SW 1271 (cell line): ENCODE measurements at places on chromosomes 6 and 20.

DNA sequence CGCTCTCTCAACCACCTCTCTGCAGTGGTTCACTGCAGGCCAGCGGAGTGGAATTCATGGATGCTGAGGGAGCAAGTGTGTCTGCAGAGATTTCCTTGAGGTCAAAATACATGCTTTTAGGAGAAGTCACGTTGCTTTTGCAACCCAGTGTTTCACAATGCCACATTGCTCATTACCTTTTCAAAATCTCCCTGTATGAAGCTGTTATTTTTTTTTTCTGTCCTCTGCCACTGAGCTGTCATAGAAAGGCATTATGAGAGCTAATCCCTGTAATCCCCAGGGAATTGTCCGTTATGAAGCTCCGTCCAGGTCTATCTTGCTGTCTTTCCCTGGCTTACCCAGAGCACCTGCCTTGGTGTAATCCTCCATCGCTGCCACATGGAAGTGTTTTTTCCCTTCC, 60.5 kb upstream of the SLC22A23 start:
- no peak for DNase-seq

- no peak for DNase-seq
Observed at GRCh38 chr6:128343706-128344105, 176.7 kb downstream of the PTPRK start.

- no peak for DNase-seq
Observed at GRCh38 chr6:156974830-156975261, 197.7 kb downstream of the ARID1B start.

- no peak for DNase-seq
Observed at GRCh38 chr20:62269871-62270270, 31.6 kb downstream of the OSBPL2 start.

DNA sequence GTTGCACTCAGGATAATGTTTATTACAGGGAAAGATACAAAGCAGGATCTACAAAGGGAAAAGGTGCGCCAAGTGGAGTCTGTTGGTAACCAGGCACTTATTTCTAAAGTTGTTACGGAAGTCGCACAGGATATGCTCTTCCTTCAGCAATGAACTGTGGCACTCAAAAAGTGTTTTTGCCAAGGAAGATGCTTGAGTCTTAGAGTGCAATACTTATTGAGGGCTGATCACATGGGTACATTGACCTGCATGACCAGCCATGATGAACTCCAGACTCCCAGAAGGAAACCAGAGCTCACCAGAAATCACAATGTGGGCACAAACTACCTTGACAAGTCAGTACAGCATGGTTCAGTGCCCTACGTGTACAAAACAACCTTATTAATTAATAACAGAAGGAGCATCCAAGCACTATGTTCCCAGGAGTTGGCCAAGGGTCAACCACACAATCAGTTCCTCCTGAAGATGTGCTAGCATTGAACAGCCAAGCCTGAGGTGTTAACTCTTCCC, 270.7 kb upstream of the TFAP2D start:
- no peak for DNase-seq

DNA sequence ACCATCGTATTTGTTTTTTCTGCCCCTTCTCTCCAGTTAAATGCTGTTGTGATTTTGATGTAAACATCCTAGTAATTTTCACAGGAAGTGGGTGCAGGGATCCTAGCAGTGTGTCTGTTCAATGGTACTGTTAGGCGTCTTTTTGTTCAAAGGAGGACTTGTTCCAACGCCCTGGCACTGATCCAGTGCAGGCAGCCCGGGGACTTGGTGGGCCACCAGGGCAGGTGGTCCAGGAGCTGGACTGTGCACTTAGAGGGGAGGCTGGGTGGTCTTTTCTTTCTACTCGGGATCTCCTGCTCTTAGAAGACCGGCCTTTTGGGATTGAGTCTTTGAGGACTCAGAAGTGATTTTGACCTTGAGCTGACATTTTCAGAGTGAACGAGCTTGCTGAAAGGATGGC, 41.1 kb upstream of the NKX2-2 start:
- no peak for DNase-seq

GRCh38 chr6:40962241-40962640, 76.8 kb downstream of the UNC5CL start:
- DNase-seq, result peak; percentile 88

GRCh38 chr6:149600508-149600907, 34.3 kb downstream of the GINM1 start:
- DNase-seq, result no peak

- peak; percentile 18 for DNase-seq
Observed at GRCh38 chr6:112990971-112991370, 643.8 kb downstream of the RFPL4B start.

DNA sequence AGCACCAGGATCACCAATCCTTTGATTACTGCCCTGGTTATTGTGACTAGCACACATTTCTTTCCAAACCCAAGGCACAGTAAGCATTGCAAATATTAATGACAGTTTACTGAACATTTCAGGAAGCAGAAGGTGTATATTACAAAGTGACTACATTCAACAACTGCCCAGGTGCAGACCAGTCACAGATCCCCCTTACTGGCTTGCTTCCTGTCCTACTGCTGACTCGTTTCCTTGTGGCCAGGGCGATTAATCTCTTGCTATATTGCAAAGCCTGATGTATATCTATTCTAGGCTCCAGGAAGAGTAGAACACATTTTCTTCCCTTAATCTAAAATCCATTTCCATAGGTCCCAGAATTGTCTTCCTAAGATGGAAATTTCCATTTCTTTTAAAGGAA, 77.2 kb upstream of the EPHA7 start:
- no peak for DNase-seq

- DNase-seq, result no peak
Observed at GRCh38 chr20:38317422-38317821, 13.5 kb downstream of the BPI start.

GRCh38 chr6:158329531-158329930, 17.3 kb downstream of the TULP4 start:
- no peak for DNase-seq

GRCh38 chr6:142887517-142887916, 57.5 kb downstream of the HIVEP2 start:
- no peak for DNase-seq

- DNase-seq, result no peak
Observed at GRCh38 chr20:32544893-32545840, 40.0 kb downstream of the NOL4L start.

DNA sequence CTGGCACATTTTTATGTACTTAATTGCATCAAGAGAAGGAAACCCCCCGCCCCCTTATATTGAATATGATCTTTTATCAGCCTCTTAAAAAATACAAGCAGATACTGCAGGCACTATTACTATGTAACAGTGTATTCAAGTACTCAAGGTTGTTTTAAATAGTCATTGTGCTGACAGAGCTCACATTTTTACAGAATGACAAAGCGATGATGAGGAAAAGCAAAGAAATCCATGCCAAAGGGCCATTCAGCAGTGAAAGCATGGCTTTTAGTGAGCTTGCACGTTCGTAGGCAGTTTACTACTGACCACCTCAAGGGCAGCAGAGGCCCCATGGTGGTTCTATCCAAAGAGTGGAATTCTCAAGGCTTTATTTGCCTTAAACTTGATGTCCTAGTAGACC, 146.8 kb downstream of the RPS12 start:
- DNase-seq, result no peak

DNA sequence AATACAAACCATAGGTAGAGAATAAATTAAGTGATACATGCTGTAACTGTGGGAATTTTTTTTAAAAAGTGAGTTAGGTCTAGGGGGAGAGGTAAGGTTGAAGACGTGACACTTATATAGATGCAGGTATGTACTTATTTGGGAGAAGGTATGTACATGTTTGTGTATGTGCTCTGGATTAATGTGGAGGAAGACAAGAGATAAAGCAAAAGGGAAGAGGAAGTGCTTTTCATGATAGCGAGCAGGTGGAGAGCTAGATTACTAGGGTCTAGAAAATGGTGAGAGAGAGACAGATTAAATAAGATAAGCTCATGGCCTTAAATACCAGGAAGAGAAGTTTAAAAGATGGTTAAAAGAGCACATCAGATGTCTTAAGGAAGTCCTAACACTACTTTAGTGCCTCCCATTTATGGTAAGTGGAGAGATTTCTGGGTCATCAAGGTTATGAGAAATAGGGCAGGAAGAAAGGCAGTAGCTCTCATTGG, 92.5 kb downstream of the MAN1A1 start:
- no peak for DNase-seq

DNA sequence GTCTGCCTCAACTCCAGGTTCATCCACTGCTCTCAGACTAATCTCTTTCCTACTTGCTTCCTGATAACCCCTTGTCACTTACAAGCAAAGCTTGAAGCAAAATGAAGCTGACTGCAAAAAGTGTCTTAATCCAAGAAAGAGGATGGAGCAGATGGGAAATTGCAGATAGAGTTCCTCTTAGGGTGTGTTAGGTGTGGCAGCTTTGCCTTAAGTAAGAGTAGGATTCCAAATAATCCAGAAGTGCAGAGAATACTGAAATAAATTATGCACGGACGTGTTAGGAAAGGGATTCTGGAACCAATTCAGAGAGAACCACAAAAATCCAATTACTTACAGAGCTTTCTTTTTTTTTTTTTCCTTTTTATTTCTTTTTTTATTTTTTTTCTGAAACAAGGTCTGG, 6.1 kb upstream of the RPL7L1 start:
- DNase-seq, result no peak

DNA sequence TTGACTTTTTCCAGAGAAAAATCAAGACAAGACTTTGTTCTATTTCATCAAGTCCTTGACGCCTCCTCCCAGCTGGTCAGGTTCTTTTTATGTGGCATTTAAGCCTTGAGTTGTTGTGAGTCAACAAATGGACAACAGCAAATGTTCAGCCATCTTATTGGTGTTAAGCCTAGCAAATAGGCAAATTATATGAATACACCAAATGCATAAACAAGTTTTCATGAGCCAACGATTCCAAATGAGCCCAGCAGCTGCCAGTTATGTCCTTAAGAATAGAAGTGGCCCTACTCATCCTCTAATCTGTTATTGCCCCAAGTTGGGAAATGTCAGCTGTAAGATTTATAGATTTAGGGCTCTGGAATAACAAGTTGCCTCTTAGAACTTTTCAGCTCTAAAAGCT, 312.0 kb downstream of the SOX4 start:
- DNase-seq, result no peak

GRCh38 chr6:7730784-7731227, 4.9 kb downstream of the BMP6 start:
- DNase-seq, result peak; percentile 91

- DNase-seq, result no peak
Observed at GRCh38 chr6:1558388-1558787, 51.3 kb upstream of the FOXC1 start.

DNA sequence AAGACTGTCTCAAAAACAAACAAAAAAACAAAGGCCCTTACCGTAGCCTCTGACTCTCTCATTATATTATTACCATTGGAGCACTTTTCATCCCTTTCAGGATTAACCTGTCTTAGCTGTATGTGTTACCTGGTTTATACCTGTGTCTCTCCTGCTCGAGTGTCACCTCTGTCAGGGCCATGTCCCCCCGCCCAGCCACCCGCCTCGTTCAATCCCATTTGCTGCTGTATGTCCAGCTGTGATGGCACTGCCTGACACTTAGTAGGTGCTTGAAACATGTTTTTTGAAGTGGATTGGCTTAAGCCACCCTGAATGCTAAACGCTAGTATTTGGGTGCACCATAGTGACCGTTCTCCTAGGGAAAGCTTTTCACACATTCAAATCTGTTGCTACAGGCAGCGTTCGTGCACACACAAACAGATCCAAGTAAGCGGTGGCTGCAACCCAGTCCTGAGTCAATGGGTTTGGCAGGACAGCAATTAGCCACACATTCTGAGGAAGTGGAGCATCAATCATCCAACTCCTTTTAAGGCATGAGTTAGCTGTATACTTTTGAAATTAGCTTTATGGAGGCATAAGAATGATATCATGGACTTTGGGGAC, 98.9 kb upstream of the ZNF217 start:
- DNase-seq, result no peak
